Upper lobe of right lung (tissue), 1 donor: ENCODE measurements at places on chromosomes 11 and 22. TPM values are rescaled to one million over a fixed set of nuclear protein-coding genes. Genes with fewer than 3 reads are reported as not detected.

- H3K27ac ChIP-seq = no peak overlapping the region
- no peak overlapping the region for H3K4me3 ChIP-seq
- no peaks in the 10 kb centered on the region for H3K27me3 ChIP-seq
- H3K36me3 ChIP-seq = no peaks in the 10 kb centered on the region
Measured at GRCh38 chr11:9605742-9606141, 32.3 kb downstream of the WEE1 start.

Gene IL17REL
- total RNA-seq = not detected

GRCh38 chr11:44833877-44834452 lies 107.2 kb downstream of the TSPAN18 start:
- H3K27ac ChIP-seq = no peak overlapping the region
- DNase-seq = no peak
- peaks cover 2% of the 10 kb centered on the region for H3K4me1 ChIP-seq
- H3K36me3 ChIP-seq = no peaks in the 10 kb centered on the region
- H3K4me3 ChIP-seq = no peak overlapping the region

DNA sequence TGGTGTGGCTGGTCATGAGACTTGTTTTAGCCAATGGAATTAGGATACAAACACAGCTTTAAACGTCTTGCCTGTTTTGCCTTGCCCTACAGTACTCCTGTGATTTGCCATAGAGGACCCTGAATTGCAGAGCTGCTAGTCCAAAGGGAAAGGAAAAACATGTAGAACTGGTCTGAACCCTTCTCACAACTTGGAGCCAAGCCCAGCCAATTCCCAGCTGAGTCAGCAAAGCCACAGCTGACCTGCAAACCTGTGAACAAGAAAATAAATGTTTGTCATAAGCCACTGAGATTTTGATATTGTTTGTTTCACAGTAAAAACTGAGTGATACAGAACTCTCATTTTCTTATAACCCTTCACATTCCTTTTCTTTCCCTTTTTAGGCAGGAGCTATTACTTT lies 360.5 kb upstream of the API5 start:
- no peak overlapping the region for H3K4me3 ChIP-seq
- H3K4me1 ChIP-seq = no peaks in the 10 kb centered on the region
- no peaks in the 10 kb centered on the region for H3K36me3 ChIP-seq
- DNase-seq = no peak
- no peaks in the 10 kb centered on the region for H3K27me3 ChIP-seq
- H3K27ac ChIP-seq = no peak overlapping the region

Gene NEU3
- 9.6 TPM for total RNA-seq

DNA sequence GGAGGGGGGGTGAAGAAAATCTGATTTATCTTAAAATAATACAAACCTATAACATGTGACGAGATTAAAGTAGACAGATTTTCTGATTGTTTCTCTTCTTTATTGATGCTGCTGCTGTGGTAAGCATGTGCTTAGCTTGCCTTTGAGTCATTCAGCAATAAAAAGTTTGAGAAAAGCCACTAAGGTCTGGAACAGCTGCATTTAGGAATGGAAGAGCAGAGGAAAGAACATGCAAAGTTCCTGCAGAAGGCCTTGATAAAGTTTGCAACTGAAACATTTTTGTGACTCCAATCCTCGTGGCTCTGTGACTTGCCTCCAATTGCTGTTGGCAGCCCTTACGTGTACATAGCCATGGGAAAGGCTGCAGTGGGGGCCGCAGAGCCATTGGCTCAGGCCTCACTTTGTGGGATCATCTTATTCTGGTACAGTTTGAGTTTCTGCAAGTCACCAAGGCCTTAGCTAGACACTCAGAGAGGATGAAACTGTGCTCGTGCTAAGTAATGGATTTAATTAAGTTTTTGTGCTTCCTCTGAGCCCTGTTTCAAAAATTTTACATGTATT lies 370.2 kb downstream of the AASDHPPT start:
- no peaks in the 10 kb centered on the region for H3K36me3 ChIP-seq
- H3K4me3 ChIP-seq = no peak overlapping the region
- H3K27ac ChIP-seq = no peak overlapping the region

DNA sequence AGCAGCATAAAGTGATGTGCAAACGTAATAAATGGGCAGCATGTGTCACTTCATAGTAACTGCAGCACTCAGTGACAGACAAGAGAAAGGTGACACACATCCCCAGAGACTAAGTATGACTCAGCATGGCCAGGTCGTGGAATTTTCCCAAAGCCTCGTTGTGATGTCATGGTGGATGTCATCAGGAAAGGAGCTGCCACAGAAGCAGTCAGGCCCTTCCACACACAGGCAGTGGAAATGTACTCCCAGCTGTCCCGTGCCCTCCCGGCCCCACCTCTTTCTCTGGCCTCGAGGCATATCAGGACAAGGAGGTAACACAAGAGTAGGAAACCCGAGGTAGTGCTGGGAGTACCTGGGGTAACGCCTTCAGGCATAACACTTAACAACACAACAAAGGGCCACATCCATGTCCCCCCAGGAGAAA lies 8.1 kb downstream of the PC start:
- H3K4me1 ChIP-seq = no peaks in the 10 kb centered on the region
- no peaks in the 10 kb centered on the region for H3K27me3 ChIP-seq
- H3K4me3 ChIP-seq = no peak overlapping the region
- no peaks in the 10 kb centered on the region for H3K36me3 ChIP-seq
- H3K27ac ChIP-seq = no peak overlapping the region

DNA sequence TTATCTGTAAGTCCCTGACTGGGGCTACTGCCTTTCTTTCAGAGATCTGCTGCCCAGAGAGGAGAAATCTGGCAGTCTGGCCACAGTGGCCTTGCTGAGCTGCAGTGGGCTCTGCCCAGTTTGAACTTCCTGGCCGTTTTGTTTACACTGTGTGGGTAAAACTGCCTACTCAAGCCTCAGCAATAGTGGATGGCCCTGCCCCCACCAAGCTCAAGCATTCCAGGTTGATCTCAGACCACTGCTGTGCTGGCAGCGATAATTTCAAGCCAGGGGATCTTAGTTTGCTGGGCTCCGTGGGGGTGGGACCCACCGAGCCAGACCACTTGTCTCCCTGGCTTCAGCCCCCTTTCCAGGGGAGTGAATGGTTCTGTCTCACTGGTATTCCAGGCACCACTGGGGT lies 117.5 kb downstream of the TRPC6 start:
- H3K4me3 ChIP-seq = no peak overlapping the region
- H3K27me3 ChIP-seq = no peaks in the 10 kb centered on the region
- H3K36me3 ChIP-seq = no peaks in the 10 kb centered on the region
- H3K27ac ChIP-seq = no peak overlapping the region
- no peaks in the 10 kb centered on the region for H3K4me1 ChIP-seq

GRCh38 chr11:70146895-70147520 lies 56.1 kb upstream of the FADD start:
- H3K36me3 ChIP-seq = no peaks in the 10 kb centered on the region
- no peaks in the 10 kb centered on the region for H3K4me1 ChIP-seq
- H3K4me3 ChIP-seq = no peak overlapping the region
- H3K27me3 ChIP-seq = peaks cover 2% of the 10 kb centered on the region

DNA sequence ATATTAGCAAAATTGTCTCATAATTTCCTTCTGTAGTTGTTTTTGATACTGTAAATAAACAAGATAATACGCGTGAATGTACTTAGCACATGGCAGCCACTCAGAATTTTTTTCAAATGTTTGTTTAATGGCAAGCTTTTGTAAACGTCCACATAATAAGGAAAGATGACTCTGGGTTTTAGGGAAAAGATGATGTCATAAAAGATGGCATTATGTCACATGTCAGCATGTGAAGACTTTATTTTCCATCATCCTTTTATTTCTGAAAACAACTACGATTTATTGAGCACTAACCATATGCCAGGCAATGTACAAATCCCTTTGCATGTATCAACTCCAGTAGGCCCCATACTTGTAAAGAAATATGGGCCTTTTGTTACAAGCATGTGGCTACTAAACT lies 139.9 kb downstream of the C11orf91 start:
- no peak overlapping the region for H3K27ac ChIP-seq
- DNase-seq = no peak
- no peak overlapping the region for H3K4me3 ChIP-seq
- H3K27me3 ChIP-seq = peaks cover 7% of the 10 kb centered on the region

Gene MYH9
- total RNA-seq = 842 TPM

DNA sequence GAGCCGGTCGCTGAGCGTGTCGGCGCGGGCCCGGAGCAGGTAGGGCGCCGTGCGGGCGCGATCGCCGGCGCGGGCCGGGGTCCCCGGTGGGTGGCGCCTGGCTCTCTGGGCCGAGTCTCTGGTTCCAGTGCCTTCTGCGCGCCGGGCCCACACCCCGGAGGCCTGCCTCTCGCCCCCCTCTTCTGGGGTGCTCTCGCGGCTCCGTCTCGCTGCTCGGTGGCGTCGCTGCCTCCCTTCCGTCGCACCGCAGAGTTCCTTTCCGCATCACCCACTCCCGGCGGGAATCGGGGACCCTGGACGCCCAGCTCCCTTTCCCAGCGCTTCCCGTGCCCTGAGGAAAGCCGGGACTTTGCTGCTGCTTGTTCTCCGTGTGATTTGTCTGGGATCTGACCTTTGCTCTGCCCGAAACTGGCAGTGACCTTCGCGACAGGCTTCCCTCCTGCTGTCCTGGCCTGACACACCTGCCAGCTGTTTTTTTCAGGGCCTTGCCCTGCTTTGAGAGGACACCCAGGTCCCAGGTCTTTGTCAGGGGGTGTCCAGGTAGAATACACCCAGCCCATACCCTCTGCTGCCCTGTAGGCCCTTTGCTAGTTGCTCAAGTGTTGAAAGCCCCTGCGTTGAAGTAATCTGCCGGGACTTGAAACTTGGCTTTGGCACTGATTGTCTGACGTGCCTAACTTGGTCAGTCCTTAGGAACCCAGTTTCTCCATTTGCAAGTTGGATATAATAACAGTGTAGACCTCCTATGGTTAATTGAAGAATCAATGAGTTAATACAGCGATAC lies 711 bp downstream of the FDX1 start:
- DNase-seq = peak; percentile 82
- peak overlapping the region; percentile 84 for H3K4me3 ChIP-seq
- H3K36me3 ChIP-seq = no peaks in the 10 kb centered on the region
- H3K4me1 ChIP-seq = peaks cover 29% of the 10 kb centered on the region
- H3K27ac ChIP-seq = peak overlapping the region; percentile 94

Gene HDHD5
- total RNA-seq = 22.7 TPM

- peak; percentile 86 for DNase-seq
- H3K4me1 ChIP-seq = peaks cover 34% of the 10 kb centered on the region
- H3K36me3 ChIP-seq = no peaks in the 10 kb centered on the region
- peak overlapping the region; percentile 68 for H3K4me3 ChIP-seq
- H3K27ac ChIP-seq = no peak overlapping the region
- H3K27me3 ChIP-seq = no peaks in the 10 kb centered on the region
Measured at GRCh38 chr22:24423519-24424000, 3.8 kb upstream of the ADORA2A start.

DNA sequence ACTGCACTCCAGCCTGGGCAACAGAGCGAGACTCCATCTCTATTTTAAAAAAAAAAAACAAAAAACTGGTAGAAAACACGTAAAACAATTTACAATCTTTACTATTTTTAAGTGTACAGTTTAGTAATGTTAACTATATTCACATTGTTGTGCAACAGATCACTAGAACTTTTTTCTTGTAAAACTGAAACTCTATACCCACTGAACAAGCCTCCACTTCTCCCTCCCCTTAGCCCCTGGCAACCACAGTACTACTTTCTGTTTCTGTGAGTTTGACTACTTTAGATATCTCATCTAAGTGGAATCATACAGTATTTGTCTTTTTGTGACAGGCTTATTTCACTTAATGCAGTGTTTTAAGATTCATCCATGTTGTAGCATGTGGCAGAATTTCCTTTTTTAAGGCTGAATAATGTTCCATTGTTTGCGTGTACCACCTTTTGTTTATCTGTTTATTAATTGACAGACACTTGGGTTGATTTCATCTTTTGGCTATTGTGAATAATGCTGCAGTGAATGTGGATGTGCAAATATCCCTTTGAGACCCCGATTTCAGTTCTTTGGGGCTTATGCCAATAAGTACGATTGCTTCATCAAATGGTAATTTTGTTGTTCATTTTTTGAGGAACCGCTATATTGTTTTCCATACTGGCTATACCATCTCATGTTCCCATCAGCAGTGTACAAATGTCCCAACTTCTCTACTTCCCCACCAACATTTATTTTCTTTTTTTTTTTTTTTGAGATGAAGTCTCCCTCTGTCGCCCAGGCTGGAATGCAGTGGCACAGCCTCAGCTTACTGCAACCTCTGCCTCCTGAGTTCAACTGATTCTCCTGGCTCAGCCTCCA lies 11.0 kb downstream of the DDB2 start:
- H3K27ac ChIP-seq = no peak overlapping the region
- no peak overlapping the region for H3K4me3 ChIP-seq
- peaks cover 54% of the 10 kb centered on the region for H3K36me3 ChIP-seq
- no peak for DNase-seq
- no peaks in the 10 kb centered on the region for H3K27me3 ChIP-seq

Gene MS4A15
- 147 TPM for total RNA-seq

- peaks cover 20% of the 10 kb centered on the region for H3K4me1 ChIP-seq
- H3K4me3 ChIP-seq = no peak overlapping the region
- no peak overlapping the region for H3K27ac ChIP-seq
- H3K36me3 ChIP-seq = no peaks in the 10 kb centered on the region
- no peaks in the 10 kb centered on the region for H3K27me3 ChIP-seq
Measured at GRCh38 chr11:540583-541432, 3.5 kb downstream of the LRRC56 start.

- H3K4me3 ChIP-seq = no peak within 1 kb of the TSS
- H3K36me3 ChIP-seq = no peaks in the 10 kb centered on the region
- H3K4me1 ChIP-seq = no peaks in the 10 kb centered on the region
- no peaks in the 10 kb centered on the region for H3K27me3 ChIP-seq
- no peak within 1 kb of the TSS for H3K27ac ChIP-seq
Measured at GRCh38 chr11:113705871-113706655, at the start of gene TMPRSS5. TSS of gene TMPRSS5 (minus strand) at chr11:113706308. CDS start at chr11:113706224, 84 bp downstream.

- no peak for DNase-seq
- no peak overlapping the region for H3K27ac ChIP-seq
Measured at GRCh38 chr11:44221992-44222391, 87.9 kb downstream of the ALX4 start.

DNA sequence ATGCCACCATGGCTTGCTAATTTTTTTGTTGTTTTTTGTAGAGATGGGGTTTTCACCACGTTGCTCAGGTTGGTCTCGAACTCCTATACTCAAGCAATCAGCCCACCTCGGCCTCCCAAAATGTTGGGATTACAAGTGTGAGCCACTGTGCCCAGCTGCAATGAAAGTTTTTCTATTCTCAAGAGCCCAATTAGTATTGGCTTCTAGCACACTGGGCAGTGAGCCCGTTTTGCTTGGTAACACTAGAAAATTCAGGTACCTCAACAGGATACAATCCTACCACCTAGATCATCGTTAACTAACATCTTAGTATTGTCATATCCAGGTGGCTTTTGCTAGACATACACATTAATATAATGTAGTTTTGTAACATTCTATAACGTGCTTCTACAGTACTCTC lies 19.0 kb downstream of the SEC14L3 start:
- no peaks in the 10 kb centered on the region for H3K4me1 ChIP-seq
- DNase-seq = no peak
- H3K36me3 ChIP-seq = no peaks in the 10 kb centered on the region
- no peaks in the 10 kb centered on the region for H3K27me3 ChIP-seq
